Stimulated activated CD4-positive, alpha-beta T cell treated with anti-CD3 and anti-CD28 coated beads, Interleukin-12 subunit alpha, Interleukin-12 subunit beta, amount 100 ng/mL, for 4 hours (primary cell): ENCODE measurements at places on chromosomes 3 and 15.

DNA sequence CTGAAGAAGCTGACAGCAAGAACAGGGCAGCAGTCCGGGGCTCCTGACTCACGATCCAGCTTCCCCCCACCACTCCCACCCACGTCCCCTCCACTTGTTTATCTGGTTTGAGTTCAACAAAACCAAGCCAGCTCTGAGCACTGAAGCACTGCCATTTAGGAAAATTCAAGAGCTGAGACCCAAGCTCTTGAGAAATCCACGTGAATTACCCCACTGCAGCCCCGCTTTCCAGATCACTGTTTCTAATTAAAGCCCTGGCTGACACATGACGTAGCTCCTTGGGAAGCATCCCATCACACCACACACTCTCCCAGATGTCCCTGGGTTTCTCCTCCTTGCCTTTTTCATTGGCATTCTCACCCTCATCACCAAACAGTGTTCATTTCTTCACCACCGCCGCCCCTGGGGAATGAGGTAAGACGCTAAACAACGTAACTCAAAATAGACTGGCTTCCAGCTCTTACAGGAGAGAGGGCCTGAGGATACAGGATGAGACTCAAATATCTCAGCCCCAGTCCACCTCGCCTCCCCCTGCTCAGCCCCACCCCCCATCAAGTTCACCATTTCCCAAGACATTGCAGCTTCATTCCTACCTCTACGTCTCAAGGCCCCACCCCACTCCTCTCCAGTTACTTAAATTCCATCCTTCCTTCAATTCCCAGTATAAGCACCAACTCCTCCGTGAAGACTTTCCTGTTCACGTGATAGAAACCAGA lies 95.4 kb downstream of the SRGAP3 start:
- DNase-seq: no peak

DNA sequence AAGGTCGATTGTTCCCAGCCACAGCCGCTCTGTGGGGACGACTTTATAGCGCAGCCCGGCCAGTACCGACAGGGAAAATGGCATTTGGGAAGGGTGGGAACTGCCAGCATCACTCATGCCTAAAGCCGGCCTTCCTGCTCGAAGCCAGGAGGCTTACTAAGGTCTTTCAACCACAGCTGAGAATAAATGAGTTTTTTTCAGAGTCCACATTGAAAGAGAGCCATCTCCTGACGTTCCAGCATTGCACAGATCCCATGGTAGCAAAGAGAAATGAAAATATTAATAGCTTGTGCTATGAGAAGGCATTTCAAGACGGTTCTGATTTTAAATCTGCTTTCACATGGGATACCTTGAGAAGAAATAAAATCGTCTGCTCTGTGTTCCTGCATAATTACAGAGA lies 230.2 kb upstream of the IGF1R start:
- DNase-seq: no peak

- no peak for DNase-seq
These were observed 245.4 kb upstream of the CBLB start for GRCh38 chr3:106114220-106114619.

GRCh38 chr3:48404440-48405342 lies 25.2 kb downstream of the PLXNB1 start:
- DNase-seq: no peak

- no peak for DNase-seq
These were observed 14.5 kb upstream of the CFAP100 start for GRCh38 chr3:126380011-126380768.

DNA sequence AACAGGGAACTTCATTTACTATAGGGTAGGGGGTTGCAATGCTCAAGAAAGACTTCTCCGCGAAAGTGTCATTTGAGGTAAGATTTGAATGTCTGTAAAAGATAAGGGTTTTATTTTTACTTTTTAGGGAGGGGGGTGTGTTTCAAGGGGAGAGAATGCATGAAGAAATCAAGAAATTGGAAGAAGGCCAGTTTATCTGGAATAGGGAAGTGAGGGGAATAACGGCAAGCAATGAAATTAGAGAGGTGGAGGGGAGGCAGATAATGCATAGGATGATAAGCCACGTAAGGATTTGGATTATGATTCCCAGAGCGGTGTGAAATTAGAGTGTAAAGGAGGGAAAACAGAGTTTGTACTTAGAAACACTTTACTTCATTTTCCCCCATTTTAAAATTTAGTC lies 63.0 kb upstream of the MB21D2 start:
- no peak for DNase-seq
